ENCODE measurements at places on chromosomes 6 and 20. TPM values are rescaled to one million over a fixed set of nuclear protein-coding genes. Genes with fewer than 3 reads are reported as not detected.

The KCNK17 gene
- total RNA-seq = not detected

The NKAPL gene
- total RNA-seq = 1.2 TPM

The LST1 gene
- total RNA-seq = not detected

The RPS6KA2 gene
- 113 TPM for total RNA-seq

The CDSN gene
- not detected for total RNA-seq

The TMC2 gene
- not detected for total RNA-seq

The NT5E gene
- total RNA-seq = 280 TPM

The ZNF391 gene
- total RNA-seq = 4.1 TPM

The ESR1 gene
- total RNA-seq = 3.3 TPM

The SLC22A16 gene
- 0.36 TPM for total RNA-seq

The EEF1A1 gene
- total RNA-seq = 19,513 TPM

The TP53TG5 gene
- not detected for total RNA-seq

DNA sequence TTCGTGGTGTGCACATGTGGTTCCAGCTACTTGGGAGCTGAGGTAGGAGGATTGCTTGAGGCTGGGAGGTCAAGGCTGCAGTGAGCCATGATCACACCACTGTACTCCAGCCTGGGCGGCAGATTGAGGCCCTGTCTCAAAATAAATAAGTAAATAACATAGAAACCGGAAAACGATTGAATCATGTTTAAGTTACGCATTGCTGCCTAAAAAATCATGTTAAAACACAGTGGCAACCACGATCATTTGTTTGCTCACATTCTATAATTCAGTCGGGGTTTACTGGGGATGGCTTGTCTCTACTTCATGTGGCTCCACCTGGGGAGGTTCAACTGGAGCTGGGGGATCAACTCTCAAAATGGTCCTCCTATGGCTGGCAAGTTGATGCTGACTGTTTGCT, 8.2 kb upstream of the CDKN1A start:
- DNase-seq = no peak

GRCh38 chr6:107488875-107489635, 862 bp upstream of the SOBP start:
- peak; percentile 93 for DNase-seq

GRCh38 chr20:325045-325888, at the start of gene SOX12:
Gene SOX12 (plus strand): TSS chr20:325552. CDS start chr20:325925, 373 bp downstream.
- DNase-seq = peak; percentile 99

DNA sequence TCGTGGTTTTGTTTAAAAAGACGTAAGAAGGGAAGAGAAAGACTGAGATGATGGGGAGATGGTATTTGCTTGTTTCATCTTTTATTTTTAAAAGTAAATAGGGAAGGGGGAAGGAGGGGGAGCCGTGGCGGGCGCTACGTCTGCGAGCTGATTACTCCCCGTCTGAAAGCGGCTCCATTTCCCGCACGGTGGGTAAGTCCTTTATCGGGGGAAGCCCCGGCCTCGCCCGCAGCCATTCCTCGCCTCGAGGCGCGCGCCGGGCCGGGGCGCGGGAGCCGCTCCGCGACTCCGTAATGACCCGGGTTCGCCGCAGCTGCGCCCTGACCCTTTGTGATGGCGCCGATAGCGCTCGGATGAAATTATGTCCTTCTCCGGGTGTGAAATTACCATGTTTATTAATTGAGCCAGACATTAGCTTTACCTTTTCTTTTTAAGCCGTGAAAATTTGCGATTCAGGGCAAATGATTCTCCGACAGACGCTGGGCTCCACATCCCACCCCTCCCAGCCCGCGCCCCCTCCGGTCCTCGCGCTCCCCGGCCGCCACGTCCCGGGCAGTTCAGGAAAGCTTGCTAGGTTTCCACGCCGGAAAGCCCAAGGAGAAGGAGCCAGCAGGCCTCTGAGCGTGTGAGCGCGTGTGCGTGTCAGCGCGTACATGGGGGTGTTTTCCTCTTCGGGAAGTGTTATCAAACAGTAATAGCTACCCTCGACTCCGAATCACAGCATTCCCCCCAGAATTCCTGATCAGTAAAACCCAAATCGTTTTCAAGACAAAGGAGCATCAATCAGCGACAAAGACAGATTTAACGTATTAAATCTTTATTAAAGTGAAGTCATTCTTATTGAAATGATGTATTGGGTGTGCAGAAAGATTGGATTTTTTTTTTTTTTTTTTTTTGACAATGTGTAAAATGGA, 30.0 kb downstream of the TFAP2A start:
- DNase-seq = no peak

- no peak for DNase-seq
Measured at GRCh38 chr20:834151-834746, 734 bp downstream of the FAM110A start.

DNA sequence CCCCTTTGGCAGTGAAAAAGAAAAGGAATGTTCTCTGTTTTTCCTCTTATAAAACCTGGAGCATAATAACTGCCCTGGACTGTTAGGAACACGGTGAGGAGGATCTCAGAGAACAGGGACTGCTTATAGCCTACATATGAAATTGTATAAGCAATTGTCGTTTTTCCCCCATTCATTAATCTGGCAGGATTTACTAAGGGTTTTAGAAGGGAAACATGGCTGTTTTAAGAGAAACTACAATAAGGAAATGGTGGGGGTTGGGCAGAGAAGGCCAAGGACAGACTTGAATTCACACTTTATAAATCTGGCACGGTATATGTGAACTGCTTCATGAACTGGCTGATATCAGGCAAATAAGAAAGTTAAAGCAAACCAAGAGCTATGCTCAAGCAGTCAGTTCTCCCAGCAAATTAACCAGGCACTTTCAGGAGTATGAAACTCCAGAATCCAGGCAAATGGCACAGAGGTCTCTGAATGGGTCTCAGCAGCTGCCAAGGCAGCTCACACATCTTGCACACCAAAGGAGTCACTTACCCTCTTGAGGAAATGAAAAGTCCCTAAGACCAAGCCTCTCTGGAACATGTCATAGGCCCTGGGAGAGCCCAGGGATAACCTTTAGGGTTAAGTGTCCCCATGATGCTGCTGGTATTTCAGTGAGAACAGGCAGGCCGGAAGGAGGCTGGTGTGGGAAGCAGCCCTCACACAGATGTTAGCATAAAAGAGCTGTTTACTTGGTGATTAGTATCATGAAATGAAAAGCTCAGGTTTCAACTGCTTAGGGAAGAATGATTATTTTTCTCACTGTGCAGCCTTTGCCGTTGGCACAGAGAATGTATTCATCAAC, 260.5 kb upstream of the MARCKS start:
- no peak for DNase-seq

DNA sequence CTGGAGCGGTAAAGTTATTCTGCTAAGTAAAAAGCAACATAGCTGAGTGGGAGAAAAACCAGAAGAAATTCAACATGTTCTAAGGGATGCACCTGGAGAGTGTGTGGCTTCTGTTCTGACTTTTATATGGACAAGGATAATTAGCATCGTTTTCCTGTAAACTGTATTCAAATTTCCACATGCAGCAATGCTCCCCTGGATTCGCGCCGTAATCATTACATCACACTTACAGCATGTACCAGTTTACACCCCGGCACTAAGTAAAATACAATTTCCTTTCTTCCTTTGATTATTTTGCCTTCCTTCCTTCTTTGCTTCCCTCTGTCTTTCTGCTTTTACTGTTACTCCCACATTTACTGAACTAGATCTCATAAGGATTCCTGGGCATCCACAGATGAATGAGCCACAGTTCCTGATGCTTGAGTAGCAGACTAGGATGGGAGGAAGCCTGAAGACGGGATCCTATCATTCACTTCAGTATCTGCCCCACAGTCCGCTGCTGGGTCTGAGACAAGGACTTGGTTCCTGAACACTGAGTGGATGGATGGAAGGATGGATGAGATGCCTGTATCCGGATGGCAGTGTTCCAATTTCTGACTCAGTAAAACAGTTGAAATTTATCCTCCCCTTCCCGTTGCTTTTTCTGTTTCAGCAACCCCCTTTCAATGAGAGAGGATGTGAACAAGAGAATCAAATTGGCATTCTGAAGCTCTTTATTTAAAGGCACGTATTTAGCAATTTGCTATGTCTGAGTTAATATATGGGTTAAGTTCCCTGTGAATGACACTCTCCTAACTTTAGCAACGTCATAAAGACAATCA, 174.6 kb downstream of the GJA10 start:
- no peak for DNase-seq

DNA sequence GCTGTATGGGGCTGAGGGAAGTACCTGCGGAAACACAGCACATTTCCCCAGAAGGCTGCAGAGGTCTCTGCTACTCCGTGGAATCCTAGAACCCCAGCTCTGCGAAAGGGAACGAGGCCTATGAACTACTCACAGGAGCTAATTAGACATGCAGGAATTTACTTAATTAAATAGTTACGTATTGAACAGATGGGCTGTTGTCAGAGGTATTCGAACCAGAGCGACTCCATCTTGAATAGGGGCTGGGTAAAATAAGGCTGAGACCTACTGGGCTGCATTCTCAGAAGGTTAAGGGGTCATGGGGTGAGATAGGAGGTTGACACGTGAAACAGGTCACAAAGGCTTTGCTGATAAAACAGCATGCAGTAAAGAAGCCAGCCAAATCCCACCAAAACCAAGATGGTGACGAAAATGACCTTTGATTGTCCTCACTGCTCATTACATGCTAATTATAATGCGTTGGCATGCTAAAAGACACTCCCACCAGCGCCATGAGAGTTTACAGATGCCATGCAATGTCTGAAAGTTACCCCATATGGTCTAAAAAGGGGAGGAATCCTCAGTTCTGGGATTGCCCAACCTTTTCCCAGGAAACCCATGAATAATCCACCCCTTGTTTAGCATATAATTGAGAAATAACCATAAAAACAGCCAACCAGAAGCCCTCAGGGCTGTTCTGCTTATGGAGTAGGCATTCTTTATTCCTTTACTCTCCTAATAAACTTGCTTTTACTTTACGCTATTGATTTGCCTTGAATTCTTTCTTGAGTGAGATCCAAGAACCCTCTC, 14.7 kb upstream of the SSTR4 start:
- DNase-seq = no peak

DNA sequence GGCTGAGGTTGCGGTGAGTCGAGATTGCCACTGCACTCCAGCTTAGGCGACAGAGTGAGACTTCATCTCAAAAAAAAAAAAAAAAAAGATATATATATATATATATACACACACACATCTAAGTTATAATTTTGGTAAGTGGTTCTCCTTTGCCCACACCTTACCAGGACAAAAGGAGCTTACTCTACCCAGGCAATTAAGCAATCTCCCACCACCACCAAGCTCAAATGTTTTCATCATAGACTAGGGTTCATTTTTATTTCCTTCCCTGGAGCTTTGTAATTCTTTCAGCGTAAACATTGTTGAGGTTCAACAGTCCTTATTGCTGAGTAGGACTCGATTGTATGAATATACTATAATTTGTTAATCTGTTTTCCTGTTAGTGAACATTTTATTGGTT, 23.5 kb downstream of the AMD1 start:
- DNase-seq = no peak

- DNase-seq = no peak
Measured at GRCh38 chr6:116192786-116193185, 61.1 kb downstream of the TSPYL4 start.

DNA sequence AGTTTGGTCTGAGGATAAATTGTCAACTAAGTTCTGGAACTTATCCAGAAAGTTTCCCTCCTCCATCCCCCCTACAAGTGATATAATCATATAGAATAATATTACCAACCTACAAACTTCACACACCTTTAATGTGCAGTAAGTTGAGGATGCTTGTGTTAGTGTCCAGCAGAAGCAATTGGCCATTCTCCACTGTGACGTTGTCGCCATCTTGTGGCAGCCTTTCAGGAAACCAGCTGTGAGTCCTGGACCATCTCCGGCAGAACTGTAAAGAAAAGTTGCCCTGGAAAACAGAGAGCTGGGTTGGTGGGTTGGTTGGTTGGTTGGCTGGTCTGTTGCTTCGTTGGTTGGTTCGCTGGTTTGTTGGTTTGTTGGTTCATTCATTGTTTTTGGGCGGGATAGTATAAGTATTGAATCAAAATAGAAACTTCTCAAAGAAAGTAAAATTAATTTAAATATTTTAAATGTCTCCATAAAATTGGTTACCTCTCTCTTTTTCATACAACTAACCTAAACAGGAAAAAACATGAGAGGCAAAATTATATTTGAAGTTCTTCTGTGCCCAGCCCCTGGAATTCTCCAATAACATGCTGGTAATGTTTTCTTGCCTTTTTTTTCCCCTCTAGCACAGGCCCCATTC, 127.5 kb downstream of the PKHD1 start:
- DNase-seq = no peak

GRCh38 chr6:26659042-26659999, at the start of gene ZNF322:
Gene ZNF322 (minus strand): TSS chr6:26659746. CDS start chr6:26638553, 21,193 bp downstream.
- DNase-seq = peak; percentile 98

GRCh38 chr6:9467741-9468140, 947.1 kb downstream of the TFAP2A start:
- no peak for DNase-seq

DNA sequence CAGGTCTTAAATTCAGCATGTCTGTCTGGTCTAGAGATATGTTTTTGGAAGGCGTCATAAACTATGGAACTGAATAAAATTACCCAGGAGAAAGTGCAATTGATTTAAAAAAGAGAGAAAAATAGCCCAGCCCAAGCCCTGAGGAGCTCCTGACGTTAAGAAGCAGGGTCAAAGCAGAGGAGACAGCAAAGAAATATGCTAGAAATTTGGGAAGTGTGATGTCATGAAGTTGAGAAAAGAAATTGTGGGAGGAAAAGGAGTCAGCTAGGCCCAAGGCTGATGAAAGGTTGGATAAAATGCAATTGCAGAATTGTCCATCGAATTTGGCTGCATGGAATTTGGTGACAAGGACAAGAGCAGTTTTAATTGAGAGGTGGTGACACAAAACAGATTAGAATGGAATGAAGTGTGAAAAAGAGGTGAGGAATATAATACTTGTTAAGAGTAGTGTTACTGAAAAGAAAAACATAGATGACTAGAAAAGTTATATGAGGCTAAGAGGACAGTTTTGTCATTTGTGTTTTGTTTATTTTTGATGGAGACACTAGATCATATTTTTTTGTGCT, 381.6 kb downstream of the LAMA2 start:
- no peak for DNase-seq

DNA sequence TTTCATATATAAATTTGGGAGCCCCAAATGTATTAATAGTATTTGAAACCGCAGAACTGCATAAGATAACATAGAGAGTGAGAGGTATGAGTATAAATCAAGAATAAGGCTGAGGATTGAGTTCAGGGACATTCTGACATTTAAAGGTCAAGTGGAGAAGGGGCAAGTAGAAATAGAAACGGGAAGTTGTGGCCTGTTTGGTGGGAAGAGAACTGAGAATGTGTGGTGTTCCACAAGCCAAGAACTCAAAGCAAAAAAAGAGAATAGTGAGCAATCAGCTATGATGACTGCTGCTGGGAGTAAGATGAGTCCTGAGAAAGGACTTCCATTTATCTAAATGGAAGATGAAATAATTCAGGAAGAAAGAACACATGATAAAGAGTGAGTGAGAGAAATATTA, 418.4 kb downstream of the CD109 start:
- no peak for DNase-seq

GRCh38 chr6:141677598-141678211, 455.0 kb upstream of the GJE1 start:
- DNase-seq = no peak

GRCh38 chr6:159890201-159890600, 587 bp upstream of the MAS1 start:
- DNase-seq = no peak

GRCh38 chr20:47710665-47711045, 74.6 kb downstream of the SULF2 start:
- no peak for DNase-seq

GRCh38 chr20:43922614-43923013, 8.0 kb downstream of the TOX2 start:
- DNase-seq = no peak

- DNase-seq = no peak
Measured at GRCh38 chr6:4969609-4970285, 34.1 kb downstream of the RPP40 start.

- DNase-seq = peak; percentile 54
Measured at GRCh38 chr6:122476131-122476530, 4.5 kb upstream of the SERINC1 start.

- DNase-seq = no peak
Measured at GRCh38 chr6:154488248-154488593, 22.3 kb downstream of the CNKSR3 start.

Data from osteoblast (primary cell).